Suppressor macrophage (primary cell): ENCODE measurements at places on chromosomes 12 and 14.

- DNase-seq: no peak
Measured at GRCh38 chr14:30553311-30553989, 5.5 kb upstream of the G2E3 start.

DNA sequence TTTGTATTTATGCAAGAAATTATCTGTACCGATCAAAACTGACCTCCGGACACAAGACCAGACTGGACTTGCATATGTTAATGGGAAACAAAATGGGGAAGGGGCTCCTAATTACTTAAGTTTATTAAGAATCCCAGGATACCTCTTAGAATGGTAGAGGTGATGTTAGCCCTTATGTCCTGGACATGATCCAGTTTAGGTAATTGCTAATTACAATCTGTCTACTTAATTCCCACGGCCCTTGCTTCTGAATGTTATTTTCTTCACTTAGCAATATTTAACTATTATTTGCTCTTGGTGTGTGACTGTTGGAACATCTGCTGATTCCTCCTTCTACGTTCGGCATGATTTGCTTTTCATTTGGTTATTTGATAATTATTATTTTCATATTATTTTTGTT lies 644.0 kb downstream of the DIO2 start:
- no peak for DNase-seq

- no peak for DNase-seq
Measured at GRCh38 chr12:80848858-80849257, 88.9 kb downstream of the LIN7A start.

DNA sequence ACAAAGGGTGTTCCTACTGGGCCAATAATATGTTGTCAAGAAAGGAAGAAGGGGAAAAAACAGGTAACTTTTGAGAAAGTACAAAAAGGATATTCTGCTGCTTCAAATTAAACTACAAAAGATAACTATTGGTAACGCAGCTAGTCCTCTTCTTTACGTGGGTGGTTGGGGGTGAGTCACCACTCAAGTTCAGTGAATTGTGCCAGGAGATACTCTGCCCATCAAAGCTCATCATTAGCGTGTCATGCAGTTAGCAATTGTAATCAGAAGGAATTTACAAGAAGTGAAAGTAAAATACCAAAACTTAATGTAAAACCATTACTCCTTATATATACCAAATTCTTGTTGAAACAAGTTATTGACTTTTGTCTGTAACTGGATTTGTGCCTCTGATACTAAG lies 342.0 kb downstream of the NPAS3 start:
- no peak for DNase-seq

DNA sequence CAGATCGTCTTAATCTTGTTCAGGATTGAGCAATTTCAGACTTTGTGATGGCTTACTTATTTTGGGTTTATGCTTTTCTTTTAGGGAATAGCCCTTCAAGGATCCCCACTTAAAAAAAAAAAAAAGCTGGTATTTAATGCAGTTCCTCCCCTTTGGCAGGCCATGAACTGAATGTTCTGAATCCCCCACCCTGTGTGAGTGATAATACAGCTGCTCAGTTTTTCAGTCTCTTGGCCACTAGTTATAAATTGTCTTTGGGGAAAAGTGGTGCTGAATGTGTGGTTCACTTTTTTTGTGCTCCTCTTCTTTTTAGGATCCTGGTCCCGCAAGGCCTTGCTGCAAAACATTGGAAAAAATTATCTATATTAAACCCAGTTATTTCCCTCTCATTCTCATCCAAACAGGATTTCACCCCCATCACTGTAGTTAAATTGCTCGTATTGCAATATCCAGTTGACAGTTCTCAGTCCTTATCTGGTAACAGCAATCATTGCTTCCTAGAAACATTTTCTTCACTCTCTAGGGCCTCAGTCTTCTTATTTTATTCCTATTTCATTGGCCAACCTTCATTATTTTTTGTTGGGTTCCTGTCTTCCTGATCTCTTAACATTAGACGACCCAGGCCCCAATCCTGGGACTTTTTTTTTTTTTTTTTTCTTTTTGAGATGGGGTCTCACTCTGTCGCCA lies 73.1 kb upstream of the PAWR start:
- no peak for DNase-seq

DNA sequence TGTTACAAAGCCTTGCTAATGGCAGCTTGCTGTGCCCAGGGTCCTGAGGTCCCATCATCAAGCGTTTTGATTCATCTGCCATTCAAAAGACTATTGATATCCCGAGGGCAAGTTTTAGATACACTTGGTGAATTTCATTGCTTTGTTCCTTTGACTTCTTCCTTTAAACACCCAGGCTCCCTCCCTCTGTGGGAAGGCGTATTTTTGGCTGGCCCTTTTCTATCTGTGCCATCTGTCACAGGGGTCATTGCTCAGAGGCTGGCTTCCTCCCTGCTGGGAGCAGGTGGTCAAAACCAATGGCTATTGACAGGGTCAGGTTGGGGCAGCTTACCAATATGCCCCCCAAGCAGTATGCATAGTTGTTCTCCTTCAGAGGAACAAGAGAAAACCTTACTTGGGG lies 40.0 kb downstream of the SCN8A start:
- DNase-seq: no peak

DNA sequence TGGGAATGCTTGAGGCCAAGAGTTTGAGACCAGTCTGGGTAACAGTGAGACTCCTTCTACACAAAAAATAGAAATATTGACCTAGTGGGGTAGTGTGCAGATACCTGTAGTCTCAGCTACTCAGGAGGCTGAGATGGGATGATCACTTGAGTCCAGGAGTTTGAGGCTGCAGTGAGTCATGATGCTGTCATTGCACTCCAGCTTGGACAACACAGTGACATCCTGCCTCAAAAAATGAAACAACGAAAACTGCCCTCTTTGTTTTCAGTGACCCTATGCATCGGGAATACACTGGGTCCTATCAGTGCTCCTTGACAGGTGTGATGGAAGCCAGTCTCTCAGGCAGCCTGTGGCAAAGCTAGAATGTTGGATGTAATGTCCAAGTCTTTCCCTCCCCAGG lies 311.5 kb upstream of the OR4E1 start:
- no peak for DNase-seq
